IPS-NIHi11 (cell line): ENCODE measurements at places on chromosomes 5 and 9.

DNA sequence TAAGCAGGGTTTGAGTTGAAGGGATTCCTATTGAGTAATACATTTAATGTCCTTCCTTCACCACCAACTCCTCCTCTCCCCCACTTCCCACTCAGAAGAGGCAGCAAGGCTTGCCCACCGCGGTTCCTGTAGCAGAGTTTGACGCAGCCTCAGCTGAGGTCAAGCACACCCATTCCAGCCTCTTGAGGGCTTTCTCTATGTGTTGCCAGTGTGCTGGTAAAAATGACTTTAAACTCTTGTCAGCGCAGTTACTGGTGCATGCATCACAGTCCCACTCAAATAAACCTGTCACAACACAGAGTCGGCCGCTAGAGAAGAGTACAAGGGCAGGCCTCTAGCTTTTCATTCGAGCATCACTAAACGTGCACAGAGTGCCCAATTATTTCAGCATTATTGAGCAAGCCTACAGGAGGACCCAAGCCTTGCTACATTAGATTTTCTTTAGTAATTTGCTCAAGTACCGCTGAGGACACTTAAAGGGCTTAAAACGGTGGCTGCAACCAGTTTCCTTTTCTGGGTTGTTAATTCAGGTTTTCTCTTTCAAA is 79.6 kb downstream of the TLE4 start:
- DNase-seq, result no peak

GRCh38 chr5:15959370-15960164 is 220.0 kb downstream of the MARCHF11 start:
- no peak for DNase-seq

GRCh38 chr5:81533629-81534405 is 139.9 kb upstream of the ACOT12 start:
- no peak for DNase-seq

GRCh38 chr9:97559111-97559514 is 57.6 kb downstream of the TMOD1 start:
- no peak for DNase-seq

GRCh38 chr9:19223724-19224123 is 6.8 kb upstream of the DENND4C start:
- no peak for DNase-seq

- DNase-seq, result no peak
Observed at GRCh38 chr5:154275566-154275965, 85.0 kb downstream of the GALNT10 start.

- no peak for DNase-seq
Observed at GRCh38 chr5:130331332-130331731, 427.1 kb downstream of the CHSY3 start.

GRCh38 chr5:10201223-10201868 is 48.3 kb downstream of the ATPSCKMT start:
- DNase-seq, result peak; percentile 59

DNA sequence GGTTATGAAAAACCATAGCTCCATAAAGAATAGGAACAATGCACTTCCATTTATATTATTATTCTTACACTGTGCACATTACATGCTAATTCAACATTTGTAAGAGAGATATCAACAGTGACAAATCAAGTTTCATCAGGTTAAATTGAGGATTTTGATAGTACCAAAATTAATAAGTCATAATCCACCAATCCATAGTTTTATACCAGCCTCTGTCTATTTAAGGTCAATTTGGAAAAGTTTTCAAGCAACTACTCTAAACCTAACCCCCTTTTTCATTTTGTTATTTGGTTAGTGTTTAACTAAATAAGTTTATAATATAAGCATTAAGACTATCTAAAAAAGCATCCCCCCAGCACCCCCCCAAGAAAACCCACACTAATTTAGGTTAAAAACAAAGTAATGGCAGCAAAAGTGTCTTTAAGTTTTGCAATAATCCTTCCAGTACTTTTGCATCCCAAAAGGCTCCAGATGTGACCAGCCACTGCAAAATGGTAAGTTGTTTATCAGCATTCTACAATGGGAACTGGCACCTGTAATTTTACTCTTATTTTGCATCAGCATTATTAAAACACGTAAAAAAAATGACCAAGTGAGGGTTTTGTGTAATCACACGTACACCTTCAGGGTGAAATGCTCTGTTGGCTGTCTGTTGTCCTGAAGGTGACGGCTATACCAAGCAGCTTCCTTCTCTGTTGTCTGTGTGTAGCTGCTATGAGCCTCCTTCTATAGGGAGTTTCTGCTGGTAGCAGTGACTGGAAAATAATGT is 36.8 kb upstream of the SSBP2 start:
- DNase-seq, result peak; percentile 46
